Small intestine (tissue), 16 donors: ENCODE measurements at places on chromosomes 2 and 18. TPM values are rescaled to one million over a fixed set of nuclear protein-coding genes. Genes with fewer than 3 reads are reported as not detected.

The FRZB gene
- polyA plus RNA-seq: 1.9 TPM

The GFPT1 gene
- 37.2 TPM for polyA plus RNA-seq

The PDIA6 gene
- 45.9 TPM for polyA plus RNA-seq

The ZCCHC2 gene
- 17.6 TPM for polyA plus RNA-seq

The ARHGAP28 gene
- polyA plus RNA-seq: 3.2 TPM

The FBXO36 gene
- 1.9 TPM for polyA plus RNA-seq

The INPP5D gene
- 4.7 TPM for polyA plus RNA-seq

The ATF2 gene
- polyA plus RNA-seq: 11.6 TPM

The ITGA4 gene
- polyA plus RNA-seq: 13.5 TPM

The SCLY gene
- 23.9 TPM for polyA plus RNA-seq

The DNAH6 gene
- 0.22 TPM for polyA plus RNA-seq

The KHK gene
- polyA plus RNA-seq: 266 TPM

The ABCG8 gene
- 35.6 TPM for polyA plus RNA-seq

The NYAP2 gene
- 0.07 TPM for polyA plus RNA-seq

The LDLRAD4 gene
- 2.7 TPM for polyA plus RNA-seq

The CD28 gene
- polyA plus RNA-seq: 1.0 TPM

The PTMA gene
- 1,019 TPM for polyA plus RNA-seq

The DHX57 gene
- 13.6 TPM for polyA plus RNA-seq

The SCN3A gene
- polyA plus RNA-seq: 0.60 TPM

The IGFBP5 gene
- 107 TPM for polyA plus RNA-seq

The RRM2 gene
- polyA plus RNA-seq: 5.4 TPM

The UNC80 gene
- polyA plus RNA-seq: 0.40 TPM

The CRYGC gene
- polyA plus RNA-seq: not detected

The RGPD6 gene
- polyA plus RNA-seq: 10.5 TPM

The NCKAP5 gene
- 5.9 TPM for polyA plus RNA-seq

The PUS10 gene
- polyA plus RNA-seq: 16.7 TPM

The MYO7B gene
- polyA plus RNA-seq: 85.6 TPM

The AGXT gene
- 1.8 TPM for polyA plus RNA-seq

The ENOSF1 gene
- 327 TPM for polyA plus RNA-seq

The RESP18 gene
- polyA plus RNA-seq: 0.16 TPM

The MC5R gene
- polyA plus RNA-seq: not detected

The PDCD1 gene
- polyA plus RNA-seq: not detected

The HAAO gene
- 23.8 TPM for polyA plus RNA-seq

The SLC14A1 gene
- not detected for polyA plus RNA-seq

The FTCDNL1 gene
- 0.81 TPM for polyA plus RNA-seq
